ENCODE measurements at places on chromosomes 2 and 18.

- DNase-seq: no peak
These were observed 34.5 kb downstream of the INPP5D start for GRCh38 chr2:233094614-233095013.

- DNase-seq: no peak
These were observed 7.5 kb downstream of the TTC32 start for GRCh38 chr2:19894134-19894792.

DNA sequence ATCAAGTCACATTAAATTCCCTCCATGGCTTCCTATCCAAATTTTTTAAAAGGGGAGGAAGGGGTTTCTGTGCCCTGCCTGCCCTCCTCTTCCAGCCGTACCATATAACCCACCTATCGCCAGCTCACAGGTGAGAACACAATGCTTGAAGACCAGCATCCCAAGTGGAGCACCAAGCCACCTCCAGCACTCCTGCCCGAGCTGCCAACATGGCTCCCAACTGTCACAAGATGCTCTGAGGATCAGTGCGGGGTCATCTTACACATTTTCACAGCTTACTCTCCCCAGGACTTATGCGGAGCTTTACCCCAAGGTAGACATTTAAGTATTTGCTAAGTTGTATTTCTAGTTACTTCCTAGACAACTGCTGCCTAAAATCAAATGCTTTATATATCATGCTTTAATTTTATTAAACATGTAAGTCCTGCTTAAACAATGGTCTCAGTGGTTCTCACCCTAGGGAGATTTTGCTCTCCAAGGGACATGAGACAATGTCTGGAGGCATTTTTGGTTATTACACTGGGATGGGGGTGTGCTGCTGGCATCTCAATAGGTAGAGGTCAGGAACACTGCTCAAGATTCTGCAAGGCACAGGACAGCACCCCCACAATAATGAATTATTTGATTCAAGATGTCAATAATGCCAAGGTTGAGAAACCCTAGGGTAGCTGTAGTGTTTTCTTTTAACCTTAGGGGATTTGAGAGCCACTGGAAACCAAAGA lies 45.8 kb downstream of the SF3B1 start:
- no peak for DNase-seq

DNA sequence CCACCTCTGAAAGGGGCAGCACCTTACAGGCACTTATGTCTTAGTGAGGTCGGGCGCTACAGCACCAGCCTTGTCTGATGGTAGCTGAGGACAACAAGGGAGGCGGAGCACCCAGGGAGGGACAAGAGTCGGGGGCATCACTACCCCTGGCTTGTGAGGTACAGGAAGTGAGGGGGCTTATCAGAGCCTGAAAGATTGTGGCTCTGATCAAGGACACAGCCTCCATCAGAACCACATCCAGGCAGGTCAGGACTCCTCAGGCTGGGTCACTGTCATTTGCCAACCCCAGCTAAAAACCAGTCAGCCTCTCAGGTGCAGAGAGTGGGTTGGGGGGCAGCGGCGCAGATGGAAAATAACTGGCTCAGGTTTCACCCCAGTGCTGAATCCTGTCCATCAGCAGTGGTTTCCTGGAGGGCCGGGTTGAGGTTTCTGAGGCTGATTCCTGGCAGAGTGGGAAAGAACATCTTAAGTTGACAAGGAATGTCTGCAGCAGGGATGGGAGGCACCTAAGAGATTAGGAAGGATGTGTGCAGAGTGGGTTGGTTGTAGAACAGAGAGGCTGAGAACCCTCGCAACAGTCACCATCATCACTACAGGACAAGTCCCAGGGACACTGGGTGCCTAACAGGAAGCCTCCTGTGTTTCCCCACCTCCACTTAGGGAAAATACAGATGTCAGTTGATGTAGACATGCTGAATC lies 45.3 kb downstream of the FBLN7 start:
- DNase-seq: no peak

DNA sequence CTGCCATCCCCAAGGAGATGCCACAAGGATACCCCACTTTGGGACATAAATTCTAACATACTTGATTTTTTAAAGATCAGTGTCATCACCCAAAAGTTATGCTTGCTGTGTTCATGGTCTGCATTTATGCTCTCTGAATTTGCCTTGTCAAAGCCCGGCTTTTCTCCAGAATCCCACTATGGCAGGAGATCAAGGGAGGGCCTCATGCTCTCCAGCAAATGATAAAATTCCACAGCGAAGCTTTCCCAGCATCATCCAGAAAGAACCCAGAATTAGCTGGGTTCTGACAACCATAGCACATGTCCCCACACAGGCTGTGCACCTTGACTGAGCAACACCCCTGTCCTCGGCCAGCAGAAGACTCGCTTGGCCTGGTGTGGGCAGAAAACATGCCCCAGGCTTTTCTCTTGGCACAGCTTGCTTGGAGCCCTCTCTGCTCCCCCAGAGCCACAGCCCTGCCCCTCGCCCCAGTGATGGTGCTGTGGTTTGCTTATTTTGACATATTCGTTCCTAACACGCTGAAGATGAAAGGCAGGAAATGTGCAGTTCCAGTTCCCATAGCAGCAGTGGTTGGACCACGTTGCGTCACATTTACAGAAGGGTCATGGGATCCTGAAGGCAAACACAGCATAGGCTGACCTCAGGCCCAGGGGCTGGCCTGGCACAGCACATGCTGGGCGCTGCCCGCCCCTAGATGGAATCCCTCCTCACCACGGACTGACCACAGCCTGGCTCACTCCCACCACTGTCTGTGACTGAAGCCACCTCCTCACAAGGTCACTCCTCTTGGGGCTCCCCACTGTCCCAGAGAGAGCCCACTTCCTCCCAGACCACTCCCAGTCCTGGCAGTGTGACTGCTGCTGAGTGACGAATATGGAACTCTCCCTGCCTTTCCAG lies 14.1 kb upstream of the CHRNA1 start:
- no peak for DNase-seq

DNA sequence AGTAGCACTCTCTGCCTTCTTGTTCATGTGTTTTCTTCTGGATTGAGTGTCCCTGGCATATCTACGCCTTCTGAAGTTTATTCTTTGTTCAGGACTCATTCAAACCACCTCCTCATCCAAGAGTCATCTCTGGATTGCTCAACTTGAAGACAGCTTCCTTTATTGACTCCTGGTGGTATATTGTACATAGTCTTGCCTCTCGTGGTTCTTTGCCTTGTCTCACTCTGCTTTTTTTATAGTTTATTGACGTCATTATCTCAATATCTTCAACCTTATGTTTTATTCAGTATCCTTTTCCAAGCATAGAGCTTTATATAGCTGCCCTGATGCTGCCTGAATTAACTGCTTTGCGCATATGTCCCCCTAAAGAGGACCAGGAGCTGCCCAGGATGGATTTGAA lies 161.7 kb downstream of the INSIG2 start:
- DNase-seq: no peak

Data from D341Med (cell line).